Mononuclear cell (primary cell): ENCODE measurements at places on chromosomes 16 and 17. TPM values are rescaled to one million over a fixed set of nuclear protein-coding genes. Genes with fewer than 3 reads are reported as not detected.

Gene PLA2G10
- not detected for total RNA-seq

Gene MRPS34
- total RNA-seq, result 17.1 TPM

Gene CA10
- 0.10 TPM for total RNA-seq

Gene DOK4
- 0.94 TPM for total RNA-seq

Gene HERPUD1
- total RNA-seq, result 211 TPM

Gene GABARAP
- 396 TPM for total RNA-seq

Gene LCMT1
- 24.2 TPM for total RNA-seq

Gene CYB5D1
- total RNA-seq, result 8.8 TPM

Gene DHX58
- total RNA-seq, result 12.3 TPM

Gene PAGR1
- 14.4 TPM for total RNA-seq

Gene HOXB8
- 0.10 TPM for total RNA-seq

Gene KRTAP16-1
- total RNA-seq, result 0.21 TPM

Gene NT5M
- 5.5 TPM for total RNA-seq

Gene SLC22A31
- not detected for total RNA-seq

Gene MYL4
- total RNA-seq, result not detected

Gene LLGL1
- 8.6 TPM for total RNA-seq

Gene TBC1D26
- total RNA-seq, result 0.10 TPM

Gene PERCC1
- 0.84 TPM for total RNA-seq

Gene CDH8
- not detected for total RNA-seq

Gene YPEL3
- 66.0 TPM for total RNA-seq

Gene SALL1
- total RNA-seq, result not detected

Gene UMOD
- not detected for total RNA-seq

Gene TNFSF12
- 14.4 TPM for total RNA-seq

Gene CTCF
- total RNA-seq, result 43.2 TPM

Gene KRT34
- 0.10 TPM for total RNA-seq

Gene SGCA
- total RNA-seq, result not detected

Gene WNT9B
- not detected for total RNA-seq

Gene LLGL2
- total RNA-seq, result 13.2 TPM

Gene HS3ST2
- total RNA-seq, result not detected
